Stimulated activated CD4-positive, alpha-beta T cell treated with anti-CD3 and anti-CD28 coated beads, TNF-alpha, amount 100 ng/mL, for 1 hour (primary cell): ENCODE measurements at places on chromosomes 12 and 14.

DNA sequence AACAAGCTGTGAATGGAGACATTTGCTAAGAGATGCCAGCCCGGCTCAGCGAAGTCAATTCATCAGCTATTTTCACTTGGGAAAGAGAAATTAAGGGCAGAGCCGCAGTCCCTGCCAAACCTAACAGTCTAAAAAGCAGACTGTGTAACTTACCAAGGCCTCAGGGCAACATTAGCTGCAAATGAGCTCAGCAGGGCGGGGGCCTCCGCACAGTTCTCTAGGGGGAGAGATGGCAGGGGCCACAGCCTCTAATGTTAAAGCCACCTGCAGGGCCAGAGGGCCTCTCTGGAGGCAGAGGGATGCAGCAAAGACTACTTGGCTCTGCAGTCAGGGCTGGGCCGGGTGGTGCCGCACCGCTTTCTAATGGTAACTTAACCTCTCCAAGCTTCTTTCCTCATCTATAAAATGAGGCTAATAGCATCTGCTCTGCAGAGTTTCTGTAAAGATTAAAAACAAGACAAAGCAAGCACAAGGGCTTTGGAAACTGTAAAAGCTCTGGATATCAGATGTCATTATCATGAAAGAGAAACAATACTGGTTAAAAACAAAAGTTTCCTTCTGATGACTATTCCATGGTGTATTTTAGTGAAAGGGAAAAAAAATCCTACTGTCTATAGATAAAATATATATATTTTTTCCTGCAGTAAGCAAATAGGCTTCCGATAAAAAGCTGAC lies 13.4 kb upstream of the GPRC5A start:
- no peak for DNase-seq

GRCh38 chr12:12474471-12474928 lies 88.2 kb downstream of the DUSP16 start:
- no peak for DNase-seq

DNA sequence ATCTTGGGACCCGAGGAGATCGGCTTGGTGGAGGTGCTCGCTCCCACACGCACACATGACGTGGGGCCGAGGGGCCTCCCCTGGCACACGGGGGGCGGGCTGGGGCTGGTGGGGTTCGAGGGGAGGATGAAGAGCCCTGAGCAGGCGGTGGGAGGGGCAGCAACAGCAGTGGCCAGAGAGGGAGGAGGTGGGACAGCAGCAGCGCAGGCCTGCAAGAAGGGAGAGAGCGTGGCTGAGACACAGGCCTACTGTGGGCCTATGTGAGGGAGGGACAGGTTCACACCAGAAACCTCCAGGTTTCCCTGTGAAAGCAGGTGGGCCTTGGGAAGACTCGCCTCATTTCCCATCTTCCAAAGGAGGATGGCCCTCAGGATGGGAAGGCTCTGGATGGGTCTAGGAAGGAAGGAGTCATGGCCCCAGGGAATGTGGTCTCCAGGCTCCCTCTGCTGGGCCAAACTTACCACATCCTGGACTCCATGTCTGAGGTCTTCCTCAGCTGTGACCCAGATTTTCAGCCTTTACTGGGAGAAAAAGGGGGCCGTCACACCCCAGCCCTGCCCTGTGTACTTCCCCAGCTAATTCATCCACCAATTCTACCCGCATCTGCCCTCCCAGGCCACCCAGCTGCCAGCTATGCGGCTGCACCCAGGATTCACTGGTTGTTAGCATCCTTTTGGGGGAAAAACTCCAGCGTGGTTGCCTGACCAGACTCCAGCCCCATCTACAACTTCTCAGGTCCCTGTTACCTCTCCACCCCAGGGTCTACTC lies 2.8 kb downstream of the PIANP start:
- DNase-seq = no peak

GRCh38 chr14:75430116-75430515 lies 2.3 kb downstream of the JDP2 start:
- DNase-seq = no peak

DNA sequence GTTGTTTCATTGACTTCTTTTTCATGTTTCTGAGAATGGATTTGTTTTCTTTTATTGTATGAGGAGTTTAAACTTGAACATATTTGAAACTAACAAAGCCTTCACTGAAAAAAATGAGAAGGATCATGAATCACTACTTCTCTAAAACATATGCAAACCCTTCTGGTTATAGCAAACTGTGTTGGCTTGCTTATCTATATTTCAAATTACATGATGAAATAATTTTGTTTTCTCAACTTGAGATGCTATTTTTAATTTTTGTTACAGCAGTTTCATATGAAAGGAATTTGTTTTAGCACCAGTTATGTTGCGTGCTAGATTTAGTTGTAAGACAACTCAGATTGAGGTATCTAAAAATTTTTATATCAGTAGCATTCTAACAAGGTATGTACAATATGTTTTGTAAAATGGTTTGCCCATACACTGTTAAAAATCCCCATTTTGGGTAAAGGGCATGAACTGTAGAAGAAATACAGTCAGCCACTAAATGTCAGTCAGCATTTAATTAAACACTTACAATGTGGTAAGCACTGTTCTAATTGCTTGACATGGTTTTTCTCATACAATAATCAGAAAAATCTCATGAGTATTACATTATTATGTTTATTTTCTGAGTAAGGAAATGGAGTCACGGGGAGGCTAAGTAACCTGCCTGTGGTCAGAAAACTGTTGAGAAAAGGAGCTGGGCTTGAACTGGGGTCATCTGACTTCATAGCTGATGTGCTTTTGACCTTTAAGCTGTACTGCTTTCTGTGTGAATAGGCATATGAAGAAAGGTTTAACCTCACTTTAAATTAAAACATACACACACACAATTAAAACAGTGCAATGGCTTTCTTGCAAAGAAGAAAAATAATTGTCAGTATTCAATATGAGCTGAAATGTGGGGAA lies 105.7 kb downstream of the PLEKHA5 start:
- no peak for DNase-seq

GRCh38 chr12:92335831-92336230 lies 190.2 kb upstream of the BTG1 start:
- no peak for DNase-seq

- peak; percentile 54 for DNase-seq
These were observed 75.2 kb upstream of the FBRSL1 start for GRCh38 chr12:132414634-132415326.

- DNase-seq = no peak
These were observed 68.2 kb downstream of the SLC15A4 start for GRCh38 chr12:128755566-128755965.

DNA sequence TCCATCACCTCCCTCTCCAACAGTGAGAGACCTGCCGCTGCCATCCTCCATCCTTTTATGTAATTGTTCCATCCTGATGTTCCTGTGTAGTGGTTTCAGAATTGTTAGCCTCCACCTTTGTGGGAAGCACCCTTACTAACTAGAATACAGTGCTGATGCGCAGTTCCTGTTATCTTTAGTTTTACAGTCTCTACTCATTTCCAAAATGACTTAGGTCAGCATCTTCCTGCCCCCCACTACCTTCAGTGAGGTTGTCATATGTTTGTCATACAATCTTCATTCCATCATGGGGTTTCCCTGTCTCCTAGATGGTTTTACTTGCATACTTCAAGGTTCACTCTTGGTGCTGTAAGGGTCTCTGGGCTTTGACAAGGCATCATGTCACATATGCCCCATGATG lies 69.8 kb downstream of the EML1 start:
- no peak for DNase-seq

DNA sequence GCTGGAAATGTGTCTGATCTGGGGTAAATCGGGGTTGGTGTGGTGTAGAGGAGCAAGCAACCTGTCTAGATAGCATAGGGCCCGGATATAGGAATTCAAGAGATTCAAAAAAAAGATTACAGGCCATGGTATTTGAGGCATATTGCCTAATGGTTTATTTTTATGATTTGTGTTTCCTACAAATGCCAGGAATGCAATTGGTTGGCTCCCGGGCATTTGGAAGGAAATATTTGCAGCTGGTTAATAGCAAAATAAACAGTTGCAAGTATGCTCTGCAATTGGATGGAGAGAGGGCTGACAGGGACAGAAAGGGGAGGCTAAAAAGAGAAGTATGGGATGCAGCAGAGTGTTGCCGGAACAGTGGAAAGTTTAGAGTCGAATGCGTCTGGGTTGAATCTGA lies 315.6 kb upstream of the ATP2B1 start:
- no peak for DNase-seq

- no peak for DNase-seq
These were observed 1.6 kb downstream of the TXNDC16 start for GRCh38 chr14:52550661-52551060.

GRCh38 chr14:39857376-39858055 lies 425.3 kb upstream of the FBXO33 start:
- no peak for DNase-seq

GRCh38 chr12:62766496-62766895 lies 168.5 kb downstream of the PPM1H start:
- no peak for DNase-seq

DNA sequence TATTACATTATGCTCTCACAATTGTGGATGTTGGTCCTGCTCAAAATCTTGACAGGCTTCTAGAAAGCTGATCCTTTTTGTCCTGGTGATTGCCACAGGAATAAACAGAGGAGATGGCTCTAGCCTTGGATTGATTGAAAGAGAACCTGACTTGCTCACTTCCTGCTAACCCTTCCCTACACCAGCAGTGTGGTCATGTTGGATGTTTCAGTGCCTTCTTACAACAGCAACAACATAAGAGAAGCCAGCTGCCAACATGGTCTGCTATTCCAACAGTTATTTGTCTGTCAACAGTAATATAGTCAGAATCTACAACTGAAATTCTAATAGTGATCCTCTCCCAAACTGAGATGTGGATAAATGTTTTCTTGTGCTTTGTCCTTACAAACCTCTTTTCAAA lies 311.6 kb upstream of the DIO2 start:
- DNase-seq = no peak

DNA sequence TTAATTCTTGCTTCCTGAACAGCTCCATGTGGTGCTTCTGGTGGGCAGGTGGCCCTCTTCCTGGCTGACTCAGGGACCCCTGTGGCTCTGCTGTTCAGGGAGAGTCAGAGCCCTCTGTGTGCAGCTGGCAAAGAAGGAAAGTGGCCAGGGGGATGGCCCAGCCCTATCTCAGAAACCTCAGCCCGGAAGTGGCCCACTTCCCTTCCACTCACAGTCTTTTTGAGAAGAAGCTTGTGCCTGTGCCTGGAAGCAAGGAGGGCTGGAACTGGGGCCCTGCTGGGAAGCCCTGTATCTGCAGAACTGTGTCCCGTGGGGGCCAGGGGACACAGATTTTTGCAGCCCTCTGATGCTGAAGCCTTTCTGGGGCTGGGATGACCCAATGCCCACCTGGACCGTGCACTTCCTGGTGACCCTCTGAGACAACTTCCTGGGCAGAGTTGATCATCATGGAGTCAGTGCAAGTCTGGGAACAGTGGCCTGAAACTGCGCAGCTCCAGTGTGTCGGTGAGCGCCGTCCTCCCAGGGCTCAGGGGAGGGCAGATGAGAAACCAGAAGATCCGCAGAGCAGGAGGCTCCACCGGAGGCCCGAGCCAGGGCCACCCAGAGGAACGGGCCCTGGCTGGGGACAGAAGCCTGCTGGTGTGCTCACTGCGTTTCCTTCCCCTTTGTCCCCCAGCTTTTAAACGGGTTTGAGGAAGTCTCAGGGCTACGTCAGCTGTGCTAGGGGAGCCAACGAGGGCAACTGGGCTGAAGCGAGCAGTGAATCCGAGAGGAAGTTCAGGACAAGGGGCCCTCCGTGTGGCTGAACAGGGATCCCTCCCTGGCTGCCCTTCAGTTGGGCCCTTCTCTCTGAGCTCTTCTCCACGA lies 217.4 kb upstream of the RTL1 start:
- no peak for DNase-seq

DNA sequence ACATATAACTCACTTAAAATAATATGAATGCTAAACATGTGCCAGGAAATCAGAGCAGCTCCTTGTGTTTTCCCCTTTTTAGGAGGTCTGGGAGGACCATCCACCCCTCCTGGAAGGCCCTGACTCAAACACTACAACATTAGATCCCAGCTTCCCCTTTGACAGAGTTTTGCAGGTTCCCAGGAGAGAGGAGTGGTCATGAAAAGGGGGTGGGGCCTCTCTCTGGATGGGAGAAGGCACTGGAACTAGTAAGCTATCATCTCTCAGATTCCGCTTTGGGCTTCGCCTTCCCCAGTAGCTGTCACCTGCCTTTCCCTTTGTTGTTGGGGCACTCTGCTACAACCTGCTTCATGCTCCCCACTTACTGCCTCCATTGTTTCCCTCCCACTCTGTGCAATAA lies 149.2 kb downstream of the ZFP36L1 start:
- DNase-seq = no peak

GRCh38 chr12:42757624-42758119 lies 168.1 kb upstream of the PRICKLE1 start:
- DNase-seq = no peak

DNA sequence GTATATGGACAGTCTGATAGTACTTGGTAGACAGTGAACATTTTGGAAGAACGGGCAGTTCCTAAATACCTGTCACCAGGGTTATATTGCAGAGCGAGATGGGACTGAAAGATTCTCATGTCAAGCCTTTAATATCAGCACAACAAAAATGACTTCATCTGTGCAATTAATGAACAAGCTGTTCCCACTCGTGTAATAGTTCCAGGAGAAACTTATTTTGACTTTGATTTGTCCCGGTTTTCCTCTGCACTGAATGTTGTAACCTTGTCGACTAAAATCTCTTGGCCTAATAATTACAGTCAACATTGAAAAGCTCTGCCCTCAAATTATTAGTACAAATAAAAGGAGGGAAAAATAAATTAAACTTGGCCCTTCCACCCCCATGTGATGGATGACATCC lies 79.5 kb downstream of the WASHC3 start:
- no peak for DNase-seq
